ENCODE measurements at places on chromosomes 13 and 19.

- H3K4me3 ChIP-seq: no peak overlapping the region
- H3K27ac ChIP-seq: peak overlapping the region; percentile 80
- H3K27me3 ChIP-seq: no peaks in the 10 kb centered on the region
Measured at GRCh38 chr13:30870049-30870884, 35.8 kb upstream of the MEDAG start.

DNA sequence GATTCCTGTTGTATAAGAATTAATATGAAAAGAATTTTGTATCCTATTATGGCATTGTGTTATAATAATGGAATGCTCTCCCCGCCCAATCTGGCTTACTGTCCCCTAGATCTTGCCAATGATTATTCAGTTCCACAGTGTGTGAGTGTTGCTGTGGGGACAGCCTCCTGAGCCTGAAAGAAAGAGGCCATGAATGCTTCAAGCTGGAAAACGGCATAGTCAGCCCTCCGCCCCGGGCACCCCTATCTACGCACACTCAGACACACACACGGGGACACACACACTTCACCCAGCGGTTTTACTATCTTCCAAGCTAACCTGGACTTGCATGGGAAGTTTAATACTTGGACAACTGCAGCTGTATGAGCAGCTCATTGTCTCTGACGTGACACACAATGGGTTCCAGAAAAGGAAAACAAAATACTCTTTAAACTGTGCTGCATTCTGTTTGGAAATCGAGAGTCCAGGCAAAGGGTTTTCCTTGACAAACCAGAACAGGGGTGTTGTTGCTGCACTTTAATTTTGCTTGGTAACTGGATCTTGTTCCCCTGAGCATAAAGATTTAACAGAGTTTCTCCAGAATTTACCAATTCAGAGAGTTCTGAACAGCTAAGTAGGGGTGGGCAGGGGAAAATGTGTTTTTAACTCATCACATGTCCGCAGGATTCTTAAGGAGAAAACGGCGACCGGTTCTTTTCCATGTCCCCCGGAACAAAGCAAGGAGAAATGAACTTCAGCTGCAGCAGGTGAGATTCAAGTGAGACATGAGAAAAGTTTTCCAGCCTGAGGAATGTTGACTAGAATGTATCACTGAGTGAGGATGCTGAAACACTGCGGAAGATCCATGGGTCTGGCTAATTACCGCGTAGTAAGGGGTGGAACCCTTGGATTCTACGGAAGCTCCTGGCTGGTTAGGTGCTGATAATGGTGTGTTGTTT, 472.9 kb downstream of the FOXO1 start:
- no peaks in the 10 kb centered on the region for H3K36me3 ChIP-seq
- H3K27ac ChIP-seq: no peak overlapping the region
- H3K4me1 ChIP-seq: peaks cover 8% of the 10 kb centered on the region
- H3K4me3 ChIP-seq: no peak overlapping the region

DNA sequence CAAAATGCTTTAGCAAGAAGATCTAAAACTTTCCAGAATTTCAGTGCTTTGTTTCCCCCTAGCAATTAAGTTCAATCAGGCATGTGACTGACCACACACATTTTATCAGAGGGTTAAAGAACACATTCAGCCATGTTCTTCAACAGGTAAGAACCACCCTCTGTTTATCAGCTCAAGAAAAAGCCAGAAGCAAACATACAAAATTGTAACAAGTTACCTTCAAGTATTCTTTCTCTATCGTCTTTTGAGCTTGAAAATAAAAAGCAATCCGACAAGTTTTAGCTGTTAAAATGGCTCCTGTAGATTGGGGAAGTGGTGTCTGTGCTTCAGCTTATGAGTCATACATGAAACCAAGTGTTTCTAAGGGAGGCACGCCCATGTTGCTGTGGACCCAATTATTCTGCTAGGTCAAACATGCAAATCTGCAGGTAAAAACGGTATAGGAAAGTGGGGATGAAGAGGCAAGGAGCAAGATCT, at the start of gene ELF1:
ELF1 (minus strand) TSS at position 306 of the 477 bp plus-strand sequence. CDS start 37,262 bp downstream, outside the sequence.
- H3K27ac ChIP-seq: peak within 1 kb of the TSS; percentile 13
- H3K4me3 ChIP-seq: peak within 1 kb of the TSS; percentile 18
- H3K36me3 ChIP-seq: no peaks in the 10 kb centered on the region
- no peak for DNase-seq
- peaks cover 1% of the 10 kb centered on the region for H3K4me1 ChIP-seq

GRCh38 chr13:80612804-80613203, 271.9 kb upstream of the SPRY2 start:
- H3K27me3 ChIP-seq: no peaks in the 10 kb centered on the region
- no peak overlapping the region for H3K4me3 ChIP-seq
- H3K36me3 ChIP-seq: no peaks in the 10 kb centered on the region
- no peak overlapping the region for H3K27ac ChIP-seq
- DNase-seq: no peak
- H3K4me1 ChIP-seq: no peaks in the 10 kb centered on the region

- H3K27me3 ChIP-seq: no peaks in the 10 kb centered on the region
- no peak for DNase-seq
- H3K36me3 ChIP-seq: no peaks in the 10 kb centered on the region
- no peaks in the 10 kb centered on the region for H3K4me1 ChIP-seq
- no peak overlapping the region for H3K4me3 ChIP-seq
- H3K27ac ChIP-seq: no peak overlapping the region
Measured at GRCh38 chr13:51435002-51435578, 17.7 kb downstream of the INTS6 start.

GRCh38 chr13:112079696-112080095, 12.7 kb downstream of the SOX1 start:
- H3K4me3 ChIP-seq: no peak overlapping the region
- no peaks in the 10 kb centered on the region for H3K4me1 ChIP-seq
- no peaks in the 10 kb centered on the region for H3K27me3 ChIP-seq
- H3K27ac ChIP-seq: no peak overlapping the region
- H3K36me3 ChIP-seq: no peaks in the 10 kb centered on the region

DNA sequence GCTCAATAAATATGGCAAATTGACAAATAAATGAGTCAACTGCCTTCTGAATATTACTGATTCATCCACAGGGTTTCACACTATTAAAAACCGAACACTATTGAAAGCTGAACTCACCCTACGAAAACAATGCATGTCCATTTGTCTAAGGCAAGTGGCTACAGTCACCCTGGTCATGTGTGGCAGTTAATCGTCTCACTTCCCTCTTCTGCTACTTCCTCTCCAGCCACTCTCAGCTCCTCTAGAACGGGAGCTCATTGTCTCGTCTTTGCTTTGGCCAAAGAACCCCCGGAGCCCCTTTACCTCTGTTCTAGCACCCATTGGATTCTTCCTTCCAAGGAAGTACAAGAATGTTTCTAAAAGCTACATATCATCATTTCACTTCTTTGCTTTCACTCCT, 74.4 kb upstream of the ZNF599 start:
- no peaks in the 10 kb centered on the region for H3K27me3 ChIP-seq
- no peak overlapping the region for H3K4me3 ChIP-seq
- no peaks in the 10 kb centered on the region for H3K4me1 ChIP-seq
- DNase-seq: no peak
- H3K36me3 ChIP-seq: no peaks in the 10 kb centered on the region
- no peak overlapping the region for H3K27ac ChIP-seq

GRCh38 chr13:44298314-44298713, 75.3 kb upstream of the SERP2 start:
- H3K36me3 ChIP-seq: no peaks in the 10 kb centered on the region
- no peak overlapping the region for H3K4me3 ChIP-seq
- no peak overlapping the region for H3K27ac ChIP-seq

DNA sequence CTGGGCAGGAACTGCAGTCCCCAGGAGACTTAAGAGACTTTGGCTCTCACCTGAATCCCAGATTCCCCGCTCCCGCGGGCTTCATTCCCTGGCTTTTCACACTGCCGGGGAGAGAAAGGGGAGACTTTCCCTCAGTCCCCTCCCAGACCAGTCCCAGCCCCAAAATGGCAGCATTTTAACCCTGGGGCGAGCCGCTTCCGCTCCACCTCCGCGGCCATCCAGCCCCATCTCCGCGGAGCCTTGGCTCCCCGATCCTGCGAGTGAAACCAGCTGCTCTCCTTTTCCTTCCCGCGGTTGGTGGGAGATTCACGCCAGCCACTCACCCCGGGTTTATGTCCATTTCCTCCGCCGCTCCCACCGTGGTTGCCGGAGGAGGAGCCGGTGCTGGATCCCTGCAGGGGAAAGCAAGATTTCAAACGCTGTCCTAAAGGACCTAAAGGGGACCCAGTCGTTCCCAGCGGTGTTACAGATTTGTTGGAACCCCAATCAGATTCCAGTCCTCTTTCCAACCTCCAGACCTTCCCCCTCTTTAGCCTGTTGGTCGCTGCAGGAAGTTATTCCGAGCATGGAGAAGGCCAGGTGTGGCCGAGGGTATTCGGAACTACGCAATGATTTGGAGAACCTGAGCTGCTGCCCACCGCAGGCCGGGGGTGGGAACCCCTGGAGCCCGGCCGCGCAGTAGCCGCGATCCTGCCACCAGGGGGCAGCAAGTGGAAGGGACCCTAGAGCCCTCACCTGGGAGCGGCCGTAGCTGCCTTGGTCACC, 3.4 kb downstream of the DMKN start:
- no peaks in the 10 kb centered on the region for H3K27me3 ChIP-seq
- H3K36me3 ChIP-seq: no peaks in the 10 kb centered on the region
- DNase-seq: peak; percentile 89

GRCh38 chr19:55348317-55349034, 6.0 kb downstream of the COX6B2 start:
- H3K27me3 ChIP-seq: no peaks in the 10 kb centered on the region
- no peak for DNase-seq
- no peak overlapping the region for H3K4me3 ChIP-seq
- H3K27ac ChIP-seq: no peak overlapping the region

DNA sequence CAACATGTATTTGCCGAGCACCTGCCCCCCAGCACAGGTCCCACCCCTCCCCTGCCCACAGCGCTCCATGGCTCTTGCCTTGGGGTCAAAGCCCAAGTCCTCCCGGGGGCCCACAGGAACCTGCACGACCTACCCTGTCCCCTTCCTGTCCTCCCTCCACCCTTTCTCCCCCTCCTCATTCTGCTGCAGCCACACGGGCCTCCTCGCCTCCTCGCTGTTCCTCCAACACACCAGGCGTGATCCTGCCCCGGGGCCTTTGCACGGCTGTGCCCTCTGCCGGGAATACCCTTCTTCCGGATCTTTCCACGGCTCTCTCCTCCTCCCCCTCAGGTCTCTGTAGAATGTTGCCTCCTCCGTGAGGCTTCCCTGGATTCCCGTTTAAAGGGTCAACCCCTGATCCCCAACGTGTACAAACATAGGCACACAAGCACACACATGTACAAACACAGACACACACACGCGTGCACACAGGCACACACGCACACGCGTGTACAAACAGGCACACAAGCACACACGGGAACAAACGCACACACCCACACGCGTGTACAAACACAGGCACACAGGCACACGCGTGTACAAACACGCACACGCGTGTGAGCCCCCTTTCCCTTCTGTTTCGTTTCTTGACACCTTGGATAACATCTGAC, 2.8 kb downstream of the MADCAM1 start:
- H3K36me3 ChIP-seq: no peaks in the 10 kb centered on the region
- H3K4me1 ChIP-seq: peaks cover 2% of the 10 kb centered on the region
- no peak overlapping the region for H3K27ac ChIP-seq
- peaks cover 3% of the 10 kb centered on the region for H3K27me3 ChIP-seq
- DNase-seq: no peak

DNA sequence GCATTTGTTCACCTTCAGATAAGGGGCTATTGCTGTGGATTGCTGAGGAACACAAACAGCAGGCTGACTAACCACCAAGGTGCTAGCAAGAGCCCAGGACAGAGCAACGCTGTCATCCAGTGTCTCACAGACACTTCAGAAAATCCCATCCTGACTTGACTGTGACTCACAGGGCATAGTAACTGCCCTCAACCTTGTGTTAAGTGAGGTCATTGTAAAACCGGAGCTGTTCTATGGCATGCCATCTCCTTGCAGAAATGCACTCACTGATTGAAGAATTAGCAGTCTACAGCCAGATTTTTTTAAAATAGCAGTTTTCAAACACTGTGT, 51.1 kb downstream of the TNFRSF19 start:
- H3K4me1 ChIP-seq: no peaks in the 10 kb centered on the region
- no peaks in the 10 kb centered on the region for H3K36me3 ChIP-seq
- H3K4me3 ChIP-seq: no peak overlapping the region
- H3K27ac ChIP-seq: no peak overlapping the region
- H3K27me3 ChIP-seq: no peaks in the 10 kb centered on the region

DNA sequence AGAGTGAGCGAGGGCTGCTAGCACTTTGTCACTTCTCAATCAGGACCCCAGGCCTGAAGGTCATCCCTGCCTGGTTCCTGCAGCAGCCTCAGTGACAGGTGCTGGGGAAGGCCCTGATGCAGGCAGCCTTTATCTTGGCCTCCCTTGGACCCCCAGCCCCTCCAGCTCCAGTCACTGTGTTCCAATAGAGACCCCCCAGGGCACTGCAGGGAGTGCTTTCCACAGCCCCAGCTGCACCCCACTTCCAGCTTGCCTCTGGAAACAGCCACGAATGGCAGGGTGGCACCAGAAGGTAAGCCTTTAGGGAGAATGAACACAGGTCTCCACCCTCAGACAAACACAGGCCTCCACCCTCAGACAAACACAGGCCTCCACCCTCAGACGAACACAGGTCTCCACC, 241.6 kb upstream of the SGCG start:
- no peaks in the 10 kb centered on the region for H3K27me3 ChIP-seq
- H3K36me3 ChIP-seq: no peaks in the 10 kb centered on the region
- DNase-seq: no peak
- H3K4me3 ChIP-seq: no peak overlapping the region
- no peaks in the 10 kb centered on the region for H3K4me1 ChIP-seq

- no peaks in the 10 kb centered on the region for H3K36me3 ChIP-seq
- H3K27me3 ChIP-seq: no peaks in the 10 kb centered on the region
- no peaks in the 10 kb centered on the region for H3K4me1 ChIP-seq
- H3K4me3 ChIP-seq: no peak overlapping the region
Measured at GRCh38 chr19:39874404-39874803, 28.2 kb upstream of the FBL start.

DNA sequence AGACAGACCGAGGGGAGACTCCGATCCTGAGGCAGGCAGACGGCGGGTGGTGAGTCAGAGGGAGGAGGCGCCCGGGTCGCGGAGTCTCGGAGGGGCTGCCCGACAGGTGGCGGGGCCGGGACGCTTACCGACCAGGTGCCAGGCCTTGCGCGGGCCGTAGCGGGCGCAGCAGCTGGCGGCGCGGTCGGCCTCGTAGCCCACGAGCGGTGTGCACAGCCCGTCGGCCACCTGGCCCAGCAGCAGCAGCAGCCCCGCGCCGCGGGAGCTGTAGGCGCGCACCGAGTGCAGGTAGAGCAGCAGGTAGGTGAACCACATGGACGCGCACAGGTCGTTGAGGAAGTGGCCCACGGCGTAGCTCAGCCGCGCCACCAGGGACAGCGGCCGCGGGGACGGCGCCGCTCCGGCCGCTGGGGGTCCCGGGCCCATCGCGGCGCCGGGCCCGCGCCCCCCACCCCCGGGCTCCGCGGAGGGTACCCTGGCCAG, 367 bp downstream of the MFSD12 start:
- DNase-seq: no peak
- peaks cover 10% of the 10 kb centered on the region for H3K4me1 ChIP-seq
- H3K4me3 ChIP-seq: peak overlapping the region; percentile 86
- no peaks in the 10 kb centered on the region for H3K27me3 ChIP-seq
- no peak overlapping the region for H3K27ac ChIP-seq

- no peaks in the 10 kb centered on the region for H3K27me3 ChIP-seq
- peak overlapping the region; percentile 60 for H3K4me3 ChIP-seq
- peak overlapping the region; percentile 56 for H3K27ac ChIP-seq
- peaks cover 7% of the 10 kb centered on the region for H3K4me1 ChIP-seq
- peak; percentile 53 for DNase-seq
- H3K36me3 ChIP-seq: no peaks in the 10 kb centered on the region
Measured at GRCh38 chr19:42422901-42423461, 4.2 kb downstream of the LIPE start.
